ENCODE measurements at places on chromosomes 12 and 14.

DNA sequence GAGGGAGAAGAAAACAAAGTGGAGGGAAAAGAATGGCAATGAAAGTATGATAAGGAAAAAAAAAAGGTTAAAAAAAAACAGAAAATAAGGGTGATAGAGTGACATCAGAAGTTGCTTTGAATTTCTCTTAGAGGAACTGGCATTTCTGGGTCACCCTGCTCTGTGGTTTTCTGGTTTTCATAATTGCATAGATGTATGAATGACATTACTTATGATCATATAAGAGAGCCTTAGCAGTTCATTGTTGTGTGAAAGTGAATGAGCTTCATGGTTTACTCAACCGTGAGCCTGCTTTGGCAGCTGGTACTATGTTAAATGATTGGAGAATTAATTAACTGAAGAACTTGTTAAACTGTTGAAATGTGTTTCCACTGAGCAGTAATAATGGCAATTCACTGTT is 336.4 kb upstream of the FBXO33 start:
- no peak for DNase-seq

DNA sequence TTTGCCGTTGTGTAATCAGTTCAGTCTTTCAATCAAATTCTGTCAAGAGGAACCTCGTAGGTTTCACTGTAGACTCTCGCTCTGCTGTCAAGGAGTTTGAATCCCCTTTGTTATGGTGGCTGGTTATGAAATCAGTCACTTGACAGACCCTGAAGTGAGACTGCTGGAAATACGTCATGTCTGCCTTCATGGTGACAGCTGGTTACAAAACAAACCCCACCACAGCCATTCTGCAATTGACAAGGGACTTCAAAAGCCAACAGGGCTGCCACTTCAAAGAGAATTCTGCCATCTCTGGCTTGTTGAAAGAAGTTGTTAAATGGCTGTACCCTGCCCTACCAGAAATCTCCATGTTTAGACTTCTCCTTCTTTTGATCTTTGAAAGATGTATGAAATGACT is 286.9 kb downstream of the ERC1 start:
- peak; percentile 27 for DNase-seq

DNA sequence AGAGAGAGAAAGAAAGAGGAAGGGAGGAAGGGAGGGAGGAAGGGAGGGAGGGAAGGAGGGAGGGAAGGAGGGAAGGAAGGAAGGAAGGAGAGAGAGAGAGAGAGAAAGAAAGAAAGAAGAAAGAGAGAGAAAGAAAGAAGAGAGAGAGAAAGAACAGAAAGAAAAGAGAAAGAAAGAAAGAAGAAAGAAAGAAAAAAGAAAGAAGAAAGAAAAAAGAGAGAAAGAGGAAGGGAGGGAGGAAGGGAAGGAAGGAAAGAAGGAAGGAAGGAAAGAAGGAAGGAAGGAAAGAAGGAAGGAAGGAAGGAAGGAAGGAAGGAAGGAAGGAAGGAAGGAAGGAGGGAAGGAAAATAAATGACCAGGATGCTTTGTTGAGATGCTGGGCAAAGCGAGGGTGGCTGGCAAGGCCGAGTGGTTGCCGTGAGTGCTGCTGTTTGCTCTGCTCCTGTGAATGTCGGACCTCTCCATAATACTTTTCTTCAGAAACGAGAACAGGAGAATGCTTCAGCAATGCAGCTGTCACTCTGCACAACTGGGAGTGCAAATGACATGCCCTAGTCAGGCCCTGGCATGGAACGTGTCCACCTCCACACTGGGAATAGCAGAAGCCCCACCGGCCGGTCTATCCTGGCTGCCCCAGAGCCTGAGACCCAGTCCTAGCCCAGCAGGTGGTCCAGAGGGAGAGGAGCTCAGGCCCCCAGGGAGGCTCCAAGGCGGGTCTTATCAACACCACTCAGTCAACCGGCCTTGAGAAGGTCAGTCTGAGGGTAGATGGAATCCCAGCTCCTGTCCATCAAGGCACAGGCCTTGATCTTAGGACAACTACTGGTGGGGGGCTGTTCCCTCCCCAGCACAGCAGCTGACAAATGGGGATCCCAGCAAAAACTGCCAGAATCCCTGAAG is 25.1 kb upstream of the EIF5 start:
- DNase-seq = no peak

DNA sequence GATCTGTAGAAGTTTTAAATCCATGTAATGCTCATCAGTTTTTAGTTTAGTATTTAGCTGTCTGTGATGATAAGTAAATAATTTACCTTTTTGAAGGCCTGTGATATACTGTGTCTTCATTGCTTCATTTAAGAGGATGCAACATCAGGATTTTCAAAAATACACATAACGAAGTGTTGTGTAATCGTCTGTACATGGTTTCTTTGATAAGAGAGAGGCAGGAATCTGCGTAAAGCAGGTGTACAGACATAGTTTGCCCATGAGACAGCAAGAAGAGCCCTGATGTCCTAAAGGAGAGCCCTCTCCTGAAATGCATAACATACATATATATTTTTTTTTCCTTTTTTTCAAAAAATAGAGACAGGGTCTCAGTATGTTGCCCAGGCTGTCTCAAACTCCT is 44.8 kb downstream of the RASSF3 start:
- DNase-seq = no peak

DNA sequence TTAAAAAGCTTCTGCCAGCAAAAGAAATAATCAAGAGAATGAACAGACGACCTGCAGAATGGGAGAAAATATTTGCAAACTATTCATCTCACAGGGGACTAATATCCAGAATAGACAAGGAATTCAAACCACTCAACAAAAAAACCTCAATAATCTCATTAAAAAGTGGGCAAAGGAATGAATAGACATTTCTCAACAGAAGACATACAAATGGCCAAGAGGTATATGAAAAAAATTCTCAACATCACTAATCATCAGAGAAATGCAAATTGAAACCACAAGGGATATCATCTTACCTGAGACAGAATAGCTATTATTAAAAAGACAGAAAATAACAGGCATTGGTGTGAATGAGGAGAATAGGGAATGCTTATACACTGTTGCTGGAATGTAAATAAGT is 270.0 kb downstream of the DACT1 start:
- no peak for DNase-seq

GRCh38 chr12:25994901-25995625 is 36.6 kb downstream of the RASSF8 start:
- no peak for DNase-seq

DNA sequence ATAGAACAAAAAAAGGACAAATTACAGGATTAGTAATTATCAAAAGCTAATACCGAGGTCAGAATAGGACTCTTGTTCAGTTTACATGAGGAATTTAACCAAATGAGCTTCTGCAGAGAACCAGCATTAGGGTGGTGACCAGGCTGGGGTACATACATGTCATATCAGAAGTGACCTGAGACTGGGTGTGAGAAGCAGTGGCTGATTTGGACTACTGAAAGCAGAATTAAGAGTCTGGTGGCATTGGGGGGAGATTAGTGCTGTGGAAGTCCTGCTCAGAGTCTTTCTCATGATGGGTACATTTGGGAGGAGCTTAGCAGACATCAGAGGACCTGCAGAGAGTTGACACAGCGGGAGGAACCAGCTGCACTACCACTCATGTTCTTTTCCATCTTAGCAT is 21.7 kb downstream of the TRAF3 start:
- DNase-seq = no peak

DNA sequence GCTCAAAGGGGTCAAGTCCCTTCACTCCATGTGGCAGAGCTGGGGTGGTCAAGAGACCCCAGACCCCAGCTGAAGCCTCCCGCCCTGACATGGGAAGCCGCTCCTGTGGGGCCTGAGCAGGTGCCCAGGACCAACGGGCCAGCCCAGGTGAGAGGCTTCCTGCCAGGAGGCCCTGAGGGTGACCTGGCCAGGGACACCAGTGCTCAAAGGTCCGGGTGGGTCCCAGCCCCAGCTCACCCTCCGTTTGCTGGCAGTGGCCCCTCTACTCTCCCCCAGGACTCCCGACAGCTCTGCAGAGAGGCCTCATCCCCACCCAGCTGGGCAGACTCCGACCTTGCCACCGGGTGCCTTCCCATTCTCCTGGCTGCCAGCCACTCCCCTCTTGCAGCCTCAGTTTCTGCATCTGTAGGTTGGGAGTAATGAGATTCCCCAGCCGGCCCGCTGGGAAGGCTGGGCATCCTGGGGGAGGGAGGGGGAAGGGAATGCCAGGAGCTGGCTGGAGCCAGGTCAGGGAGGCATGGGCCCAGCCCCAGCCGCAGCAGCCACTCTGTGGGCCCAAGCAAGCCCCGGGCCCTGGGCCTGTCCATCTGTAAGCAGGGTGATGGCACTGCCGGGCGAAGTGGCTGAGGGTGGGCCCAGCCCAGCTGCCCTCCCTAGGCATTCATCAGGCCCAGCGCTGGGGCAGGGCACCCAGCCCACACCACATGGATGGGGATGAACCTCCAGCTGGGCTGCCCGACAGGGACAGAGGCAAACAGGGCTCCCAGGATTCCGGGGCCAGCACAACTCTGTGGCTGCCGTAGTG is 10.3 kb upstream of the INF2 start:
- DNase-seq = no peak

DNA sequence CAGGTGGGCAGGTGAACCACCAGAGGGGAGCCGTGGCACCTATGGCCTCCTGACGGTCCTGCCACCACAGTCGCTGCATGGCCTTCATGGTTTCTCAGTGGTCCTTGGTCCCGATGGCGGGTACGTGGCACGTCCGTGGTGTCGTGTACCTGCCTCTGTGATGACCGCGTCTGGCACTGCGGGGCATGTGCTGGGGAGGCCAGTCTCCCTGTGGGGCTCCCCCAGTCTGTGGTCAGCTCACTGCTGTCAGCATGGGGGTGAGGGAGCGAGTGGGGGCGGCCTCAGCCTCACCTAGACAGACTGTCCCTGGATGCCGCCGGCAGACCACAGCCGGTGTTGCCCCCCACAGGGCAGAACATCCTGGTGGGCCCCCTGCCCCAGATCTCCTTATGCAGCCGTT is 267.2 kb downstream of the SEC23A start:
- DNase-seq = no peak

- DNase-seq = no peak
These were observed 71.6 kb upstream of the STXBP6 start for GRCh38 chr14:25121337-25122129.

GRCh38 chr12:123253641-123254459 is 17.8 kb downstream of the CDK2AP1 start:
- DNase-seq = no peak

DNA sequence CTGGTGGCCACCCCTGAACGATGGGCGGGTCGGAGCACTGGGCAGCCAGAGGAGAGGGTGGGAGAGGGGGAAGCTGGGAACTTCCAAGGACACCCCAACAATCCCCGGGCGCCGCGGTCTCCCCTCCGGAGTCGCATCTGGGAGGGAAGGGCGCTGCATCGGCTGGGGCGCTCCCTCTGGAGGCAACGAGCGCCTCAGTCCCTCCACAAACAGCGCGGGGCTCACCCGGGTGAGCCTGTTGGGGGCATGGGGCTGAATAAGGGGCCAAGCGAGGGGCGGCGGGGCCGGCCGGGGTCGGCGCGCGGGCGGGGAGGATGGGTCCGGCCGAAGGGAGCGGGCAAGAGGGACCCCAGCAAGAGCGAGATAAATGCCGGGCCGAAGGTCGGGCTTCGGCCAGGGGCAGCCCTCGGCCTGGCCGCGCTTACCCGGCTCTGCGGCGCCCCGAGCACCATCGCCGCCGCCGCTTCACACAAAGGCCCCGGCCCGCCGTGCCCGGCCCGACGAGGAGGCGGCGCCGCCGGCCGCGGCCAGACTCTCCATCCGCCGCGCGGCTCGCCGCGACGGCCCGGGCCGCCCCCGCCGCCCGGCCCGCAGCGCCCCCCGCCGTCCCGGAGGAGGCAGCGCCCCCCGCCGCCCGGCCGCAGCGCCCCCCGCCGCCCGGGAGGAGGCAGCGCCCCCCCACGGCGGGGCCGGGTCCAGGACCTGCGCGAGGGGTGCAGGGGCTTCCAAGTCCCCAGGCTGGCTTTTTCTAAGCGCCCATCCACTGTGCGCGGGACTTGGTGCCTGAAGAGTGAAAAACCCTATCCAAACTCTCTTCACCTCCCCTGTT is at the start of gene ZBTB39:
Gene ZBTB39 (minus strand): TSS at position 567 of the 829 bp plus-strand sequence. CDS start 1,629 bp downstream, outside the sequence.
- DNase-seq = peak; percentile 67

- no peak for DNase-seq
These were observed 201.6 kb upstream of the NUDT4 start for GRCh38 chr12:93176165-93176564.

DNA sequence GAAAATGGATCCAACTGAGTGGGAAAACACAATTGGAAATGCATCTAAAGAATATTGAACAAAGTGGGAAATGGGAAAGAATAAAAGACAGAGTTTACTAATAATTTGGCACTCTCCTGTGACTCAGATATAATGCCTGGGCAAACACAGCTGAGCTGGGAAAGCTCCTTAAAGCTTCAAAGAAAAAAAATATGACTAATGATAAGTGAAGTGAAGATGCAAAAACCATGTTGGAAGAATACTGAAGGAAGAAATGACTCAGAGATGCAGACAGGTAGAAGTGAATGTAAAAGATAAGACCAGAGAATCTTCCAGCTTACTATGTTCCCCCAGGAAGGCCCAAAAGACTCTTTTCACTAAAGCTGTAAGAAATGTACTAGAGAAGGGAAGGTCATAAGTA is 62.4 kb upstream of the FOXG1 start:
- no peak for DNase-seq

GRCh38 chr12:29547864-29548263 is 50.4 kb upstream of the OVCH1 start:
- no peak for DNase-seq

DNA sequence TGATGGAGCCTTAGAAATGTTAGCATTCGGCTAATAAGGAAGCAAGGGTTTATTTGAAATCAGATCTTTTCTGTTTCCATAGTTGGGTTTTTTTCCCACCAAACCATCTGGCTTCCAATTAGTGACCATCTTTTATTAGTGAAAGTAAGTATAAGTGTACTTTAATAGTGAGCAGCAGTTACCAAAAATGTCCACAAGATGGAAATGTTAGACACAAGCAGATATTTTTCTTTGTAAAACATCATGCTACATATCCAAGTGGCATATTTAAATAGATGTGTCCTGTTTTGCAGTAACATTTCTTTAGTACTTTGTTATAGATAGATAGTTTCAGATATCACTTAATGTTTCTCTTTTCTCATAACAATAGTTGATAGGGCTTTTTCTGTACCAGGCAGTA is 28.8 kb downstream of the YEATS4 start:
- no peak for DNase-seq

Data from T-cell (primary cell).